ENCODE measurements at places on chromosomes 11 and 22.

- peak; percentile 99 for DNase-seq
Observed at GRCh38 chr11:123188508-123189165, 6.4 kb downstream of the CLMP start.

GRCh38 chr11:6746086-6746618, 25.6 kb downstream of the OR2AG2 start:
- DNase-seq, result peak; percentile 10

GRCh38 chr22:38724926-38725571, 19.3 kb downstream of the GTPBP1 start:
- DNase-seq, result peak; percentile 35

- no peak for DNase-seq
Observed at GRCh38 chr11:114168691-114169090, 109.2 kb downstream of the ZBTB16 start.

DNA sequence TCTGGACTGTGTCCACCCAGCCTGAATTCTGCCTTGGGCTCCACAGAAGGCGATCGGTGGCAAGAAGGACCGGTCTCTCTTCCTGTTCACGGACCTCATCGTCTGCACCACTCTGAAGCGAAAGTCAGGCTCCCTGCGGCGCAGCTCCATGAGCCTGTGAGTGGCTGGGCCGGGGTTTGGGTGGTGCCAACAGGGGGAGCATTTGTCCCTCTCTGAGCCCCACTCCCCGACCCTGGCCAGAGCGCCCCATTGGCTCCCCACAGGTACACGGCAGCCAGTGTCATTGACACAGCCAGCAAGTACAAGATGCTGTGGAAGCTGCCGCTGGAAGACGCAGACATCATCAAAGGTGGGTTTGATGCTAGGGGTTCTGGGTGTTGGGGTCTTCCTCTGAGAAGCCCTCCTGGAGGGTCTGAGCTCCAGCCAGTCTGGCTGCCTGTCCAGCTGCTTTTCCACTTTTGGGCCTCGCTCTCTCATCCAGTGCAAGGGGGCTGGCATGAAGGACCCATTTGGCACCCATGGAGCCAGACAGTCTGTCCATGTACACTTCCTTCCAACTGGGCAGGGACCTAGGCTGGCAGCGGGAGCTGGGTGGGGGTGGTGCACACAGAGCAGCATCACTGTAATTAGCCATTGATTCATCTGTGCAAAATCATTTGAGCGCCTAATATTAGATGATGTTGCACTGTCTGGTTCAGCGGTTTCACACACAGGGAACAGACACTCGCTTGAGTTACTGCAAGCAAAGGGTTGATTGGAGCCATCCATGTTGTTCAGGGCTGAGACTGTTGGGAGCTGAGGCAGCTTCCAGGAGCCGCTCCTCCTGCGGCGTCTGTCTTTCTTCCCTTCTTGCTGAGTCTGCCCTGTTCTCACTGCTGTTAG, 19.0 kb upstream of the RELT start:
- no peak for DNase-seq

- peak; percentile 80 for DNase-seq
Observed at GRCh38 chr11:72413914-72414628, 20.3 kb downstream of the CLPB start.

GRCh38 chr11:6925636-6926207, 504 bp upstream of the ZNF215 start:
- peak; percentile 3 for DNase-seq

GRCh38 chr22:17954200-17954859, 70.0 kb downstream of the MICAL3 start:
- no peak for DNase-seq

GRCh38 chr22:27168681-27169080, 511.3 kb downstream of the MIAT start:
- DNase-seq, result no peak

- no peak for DNase-seq
Observed at GRCh38 chr11:60810151-60810550, 25.0 kb downstream of the MS4A10 start.

DNA sequence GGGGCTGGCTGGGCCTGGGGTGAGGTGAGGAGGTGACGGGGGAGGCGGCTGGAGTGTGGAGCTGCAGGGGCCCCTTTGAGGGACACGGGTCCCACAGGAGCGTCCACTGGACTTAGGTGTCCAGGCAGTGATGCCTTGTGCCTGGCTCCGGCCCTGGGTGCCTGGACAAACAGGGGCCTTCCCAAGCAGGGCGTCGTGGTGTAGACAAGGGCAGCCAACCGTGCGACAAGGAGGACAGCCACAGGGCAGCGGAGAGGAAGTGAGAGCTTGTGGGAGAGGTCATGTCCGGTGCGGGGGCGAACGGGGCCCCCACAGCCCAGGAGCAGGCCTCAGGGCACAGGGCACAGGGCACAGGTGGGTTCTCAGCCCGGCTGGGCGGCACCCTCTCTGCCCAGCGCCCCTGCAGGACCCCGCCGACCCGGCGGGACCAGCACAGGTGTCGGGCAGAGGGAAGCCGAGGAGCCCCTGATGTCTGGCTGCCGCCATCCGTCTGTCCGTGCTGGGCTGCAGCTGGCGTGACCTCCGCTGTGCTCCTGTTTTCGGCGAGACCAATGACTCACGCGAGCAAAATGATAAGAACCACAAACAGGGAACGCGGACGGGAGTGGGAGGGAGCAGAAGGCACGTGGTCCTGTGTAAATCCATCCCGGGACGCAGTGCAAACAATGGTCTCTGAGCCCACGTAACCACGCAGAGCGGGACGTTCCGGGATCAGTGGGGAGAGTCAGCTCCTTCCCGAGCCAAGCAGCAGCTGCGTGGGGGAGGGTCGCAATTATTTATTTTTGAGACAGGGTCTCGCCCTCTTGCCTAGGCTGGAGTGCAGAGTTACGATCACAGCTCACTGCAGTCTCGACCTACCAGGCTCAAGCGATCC, 49.1 kb upstream of the A4GALT start:
- peak; percentile 95 for DNase-seq

GRCh38 chr11:8233691-8234424, 29.8 kb downstream of the LMO1 start:
- DNase-seq, result no peak

DNA sequence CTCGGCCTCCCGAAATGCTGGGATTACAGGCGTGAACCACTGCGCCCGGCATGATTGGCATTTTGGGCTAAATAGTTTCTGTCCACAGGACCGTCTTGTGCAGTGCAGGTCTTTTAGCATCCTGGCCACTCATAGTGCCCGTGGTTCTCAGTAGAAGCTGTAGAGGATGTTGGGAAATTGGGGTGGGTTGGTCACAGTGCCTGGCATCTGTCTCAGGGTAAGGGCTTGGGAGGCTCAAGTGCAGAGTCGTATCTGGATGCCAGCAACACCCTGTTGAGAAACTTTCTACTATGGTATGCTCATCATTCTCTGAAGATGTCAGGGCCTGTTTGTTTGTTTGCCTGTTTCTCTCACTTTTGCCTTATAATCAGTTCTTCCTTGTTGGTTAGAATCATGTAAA, 21.9 kb downstream of the UBE2L3 start:
- DNase-seq, result no peak
